ENCODE measurements at places on chromosomes 4 and X. TPM values are rescaled to one million over a fixed set of nuclear protein-coding genes. Genes with fewer than 3 reads are reported as not detected.

The BOD1L1 gene
- 73.6 TPM for total RNA-seq

DNA sequence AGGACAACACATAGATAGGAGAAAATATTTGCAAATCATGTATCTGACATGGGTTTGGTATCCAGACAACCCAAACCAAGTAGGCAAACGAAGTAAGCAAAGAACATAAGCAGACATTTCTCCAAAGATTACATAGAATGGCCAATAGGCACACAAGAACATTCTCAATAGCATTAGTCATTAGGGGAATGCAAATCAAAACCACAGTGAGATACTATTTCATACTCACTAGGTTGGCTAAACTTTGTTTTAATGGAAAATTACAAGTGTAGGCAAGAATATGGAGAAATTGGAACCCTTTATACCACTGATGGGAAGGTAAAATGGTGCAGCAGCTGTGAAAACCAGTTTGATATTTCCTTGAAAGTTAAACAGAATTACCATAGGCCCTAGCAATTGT lies 74.7 kb downstream of the CHRNA9 start:
- no peak for DNase-seq

GRCh38 chr4:1866189-1866661 lies 5.0 kb upstream of the NSD2 start:
- no peak for DNase-seq

DNA sequence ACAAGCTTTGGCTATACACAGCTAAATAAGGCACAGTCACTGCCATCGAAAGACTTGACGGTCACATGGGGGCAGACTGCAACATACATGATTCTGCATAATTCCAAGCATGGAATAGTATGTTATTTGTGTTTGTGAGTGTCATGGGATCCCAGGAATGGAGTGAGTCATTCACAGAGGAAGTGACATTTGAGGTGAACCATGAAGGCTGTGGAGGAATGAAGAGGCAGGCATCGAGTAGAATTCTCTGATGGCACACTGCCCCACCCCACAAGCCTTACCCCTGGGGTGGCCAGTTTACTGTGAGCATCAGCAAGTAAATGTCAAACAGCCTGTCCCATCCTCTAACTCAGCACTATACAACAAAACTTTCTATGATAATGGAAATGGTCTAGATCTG lies 619.7 kb downstream of the MID1IP1 start:
- no peak for DNase-seq

The RASSF6 gene
- total RNA-seq = 17.5 TPM
